Activated gamma-delta T cell treated with anti-CD3 and anti-CD28 coated beads, Interleukin-2, amount 50 U/mL, for 16 hours (primary cell): ENCODE measurements at places on chromosomes 6 and 20.

DNA sequence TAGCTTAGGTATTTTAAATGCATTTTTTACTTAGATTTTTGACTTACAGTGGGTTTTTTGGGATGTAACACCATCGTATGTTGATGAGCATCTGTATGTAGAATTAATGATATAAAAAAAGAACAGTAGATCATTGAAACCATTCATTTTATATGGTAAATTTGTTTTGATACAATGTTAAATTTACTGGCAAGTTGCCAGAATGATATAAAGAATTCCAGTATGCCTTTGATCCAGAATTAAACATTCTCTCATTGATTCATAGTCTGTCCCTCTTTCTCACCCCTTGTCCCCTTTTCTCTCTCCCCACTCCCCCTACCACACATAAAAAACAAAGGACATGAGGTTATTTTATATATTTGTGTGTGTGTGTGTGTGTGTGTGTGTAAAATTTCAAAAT, 45.3 kb downstream of the VTA1 start:
- no peak for DNase-seq

DNA sequence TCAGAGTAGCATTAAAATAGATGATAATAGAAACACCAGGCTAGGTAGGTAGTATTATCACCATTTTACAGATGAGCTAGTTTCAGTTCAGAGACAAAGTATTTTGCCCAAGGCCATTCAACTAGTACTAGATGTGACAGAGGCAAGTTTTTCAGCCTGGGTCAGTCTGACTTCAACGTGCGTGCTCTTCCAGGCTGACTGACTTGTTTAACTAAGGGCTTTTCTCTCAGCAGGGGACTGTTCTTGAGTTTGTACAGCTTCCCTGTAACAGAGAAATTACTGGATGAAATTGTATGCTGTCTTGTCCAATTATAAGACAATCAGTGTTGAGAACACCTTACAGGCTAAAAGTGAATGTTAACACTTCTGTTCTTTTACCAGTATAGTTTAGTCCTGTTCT, 333.5 kb upstream of the MAN1A1 start:
- no peak for DNase-seq

DNA sequence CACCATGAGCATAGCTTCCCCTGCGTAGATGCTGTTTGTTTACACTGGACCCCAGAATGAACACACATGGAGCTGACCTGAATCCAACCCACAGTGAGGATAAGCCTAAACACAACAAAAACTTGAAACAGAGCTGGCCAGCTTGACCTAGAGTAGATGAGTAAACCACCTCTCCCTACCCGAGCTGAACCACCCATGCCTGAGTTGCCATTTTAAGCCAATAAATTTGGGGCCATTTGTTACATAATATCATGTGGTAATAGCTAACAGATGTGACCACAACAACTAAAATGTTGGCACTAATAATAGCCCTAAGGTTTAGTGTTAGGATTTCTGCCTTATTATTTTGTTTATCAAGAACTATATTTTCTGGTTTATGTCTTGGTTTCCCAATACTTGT, 103.2 kb upstream of the GRIK2 start:
- no peak for DNase-seq

DNA sequence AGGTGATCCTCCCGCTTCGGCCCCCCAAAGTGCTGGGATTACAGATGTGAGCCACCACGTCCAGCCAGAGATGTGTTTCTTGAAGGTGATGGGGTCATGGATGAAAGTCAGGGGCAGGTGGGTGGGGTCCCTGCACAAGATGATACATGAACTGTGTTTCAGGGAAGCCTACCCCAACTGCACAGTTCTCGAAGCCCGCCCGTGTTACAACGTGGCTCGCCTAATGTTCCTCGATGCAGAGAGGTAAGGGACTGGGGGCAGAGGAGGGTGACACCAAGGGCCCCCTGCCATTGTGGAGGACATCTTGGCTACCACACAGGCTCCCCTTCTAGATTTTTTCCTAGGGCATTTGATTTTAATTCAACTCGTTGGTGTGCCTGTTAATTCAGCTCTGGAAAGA, 11.9 kb upstream of the CAPN11 start:
- DNase-seq, result no peak

GRCh38 chr20:44409132-44409600, 53.7 kb downstream of the HNF4A start:
- DNase-seq, result no peak

DNA sequence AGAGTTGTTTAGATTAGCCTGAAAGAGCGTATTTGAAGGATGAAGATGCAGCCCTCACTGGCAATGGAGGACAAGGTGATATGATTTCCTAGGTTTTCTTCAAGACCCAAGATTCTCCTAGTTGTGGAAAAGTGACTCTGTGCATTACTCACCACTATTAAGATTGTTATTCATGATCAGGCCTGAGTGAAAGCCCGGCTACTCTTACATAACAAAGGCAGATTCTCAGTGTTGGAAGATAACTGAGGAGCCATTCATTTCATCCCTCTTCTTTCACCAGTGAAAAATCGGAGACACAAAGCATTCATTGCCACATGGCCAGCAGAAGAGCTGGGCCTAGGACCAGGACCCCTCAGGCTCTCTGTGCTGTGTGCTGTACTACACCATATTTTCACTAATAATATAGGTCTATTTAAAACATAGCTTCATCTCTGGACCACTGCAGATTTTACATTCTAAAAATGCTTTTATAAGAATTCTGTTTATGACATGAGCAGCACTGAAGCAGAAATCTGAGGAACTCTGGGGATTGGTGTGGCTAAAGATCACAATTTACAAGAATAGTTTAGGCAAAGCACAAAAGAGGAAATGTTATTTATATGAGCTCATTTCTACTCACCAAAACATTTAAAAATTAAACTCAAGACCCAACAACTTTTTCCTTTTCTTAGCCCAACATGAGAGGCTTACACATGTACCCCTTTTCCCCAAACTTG, 181.9 kb upstream of the CCN2 start:
- no peak for DNase-seq

DNA sequence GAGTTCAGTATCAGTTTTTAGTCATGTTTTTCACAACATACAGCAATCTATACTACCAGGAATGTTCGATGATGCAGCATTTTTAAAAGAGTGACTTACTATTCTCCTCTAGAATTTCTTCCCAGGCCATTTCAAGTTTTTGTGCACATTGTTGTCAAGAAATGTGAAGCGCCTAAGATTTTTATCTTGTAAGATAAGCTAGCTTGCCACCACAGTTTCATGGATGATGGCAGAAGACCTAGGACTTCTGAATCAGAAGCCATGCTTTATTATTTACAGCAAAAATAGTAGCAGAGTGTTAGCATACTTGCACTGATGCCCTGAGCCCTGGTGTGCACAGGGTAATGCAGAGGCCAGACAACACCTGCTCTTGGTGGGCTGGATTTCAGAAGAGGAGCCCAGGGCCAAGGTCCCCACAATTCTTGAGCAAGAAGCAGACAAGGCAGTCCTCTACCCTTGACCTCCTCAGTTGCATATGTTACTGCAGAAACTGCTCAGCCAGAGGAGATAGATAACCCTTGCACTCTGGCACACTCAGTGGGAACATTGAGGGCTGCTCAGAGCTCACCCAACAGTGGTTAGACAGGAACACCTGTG, 99.2 kb downstream of the QKI start:
- DNase-seq, result no peak

- no peak for DNase-seq
These were observed 62.6 kb upstream of the TMEM244 start for GRCh38 chr6:129923530-129924250.

GRCh38 chr6:159436581-159436980, 256.5 kb downstream of the SOD2 start:
- DNase-seq, result no peak

DNA sequence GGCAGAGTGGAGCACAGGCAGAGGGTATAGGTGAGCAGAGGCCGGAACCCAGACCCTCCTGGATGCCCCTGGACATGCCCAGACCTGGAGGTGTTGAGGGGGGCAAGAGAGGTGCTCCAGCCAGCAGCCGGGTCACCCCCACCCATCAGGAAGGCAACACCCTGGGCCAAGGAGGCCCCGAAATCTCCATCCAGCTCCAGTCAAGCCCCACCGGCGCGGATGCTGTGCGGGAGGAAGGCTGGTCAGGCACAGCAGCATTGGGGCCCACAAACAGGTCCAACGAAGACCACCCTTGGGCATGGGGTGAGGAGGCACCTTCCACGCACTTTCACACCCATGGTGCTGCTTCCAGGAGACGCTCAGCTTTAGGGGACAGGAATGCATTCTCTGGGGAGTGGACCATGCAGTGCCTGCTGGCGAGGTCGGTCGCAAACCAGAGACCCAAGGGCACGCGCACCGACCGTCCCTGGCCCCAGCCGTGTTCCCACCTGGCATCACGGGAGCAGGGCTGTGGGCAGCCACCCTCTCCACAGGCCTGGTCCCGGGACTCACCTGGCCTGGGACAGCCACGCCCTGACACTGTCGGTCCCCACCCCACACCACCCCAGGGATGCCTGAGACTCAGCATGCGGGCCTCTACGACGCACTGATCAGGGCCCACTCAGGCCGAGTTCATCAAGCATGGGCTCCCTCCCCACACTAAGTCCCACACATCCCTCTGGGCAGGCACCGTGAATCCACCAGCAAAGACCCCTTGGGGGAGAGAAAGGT, 43.6 kb upstream of the ZBP1 start:
- no peak for DNase-seq

DNA sequence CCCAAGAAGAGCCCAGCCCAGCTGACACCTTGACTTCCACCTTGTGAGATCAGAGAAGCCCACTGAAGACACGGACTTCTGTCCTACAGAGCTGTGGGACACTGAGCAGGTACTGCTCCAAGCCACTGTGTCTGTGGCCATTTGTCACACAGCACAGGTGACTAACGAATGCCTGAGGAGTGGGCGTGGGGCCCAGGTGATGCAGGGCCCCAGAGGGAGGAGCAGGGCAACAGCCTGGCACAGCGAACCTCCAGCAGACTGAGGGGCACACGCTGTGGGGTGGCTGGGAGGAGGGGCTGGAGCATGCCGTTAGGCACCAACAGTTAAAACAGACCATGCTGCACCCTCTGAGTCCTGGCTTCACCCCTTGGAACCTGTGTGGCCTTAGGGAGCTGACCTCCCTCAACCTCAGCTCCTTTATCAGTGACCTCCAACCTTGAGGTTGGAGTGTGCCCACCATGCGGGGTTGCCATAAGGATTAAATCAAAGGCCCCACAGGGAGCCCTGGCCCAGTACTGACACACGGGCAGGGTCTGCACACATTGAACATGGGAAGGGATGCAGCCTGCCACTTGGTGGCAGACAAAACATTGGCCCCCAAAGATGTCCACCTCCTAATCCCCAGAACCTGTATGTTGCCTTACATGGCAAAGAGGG, 119.9 kb upstream of the CST7 start:
- DNase-seq, result no peak

- no peak for DNase-seq
These were observed 74.7 kb upstream of the CITED2 start for GRCh38 chr6:139448998-139449610.

DNA sequence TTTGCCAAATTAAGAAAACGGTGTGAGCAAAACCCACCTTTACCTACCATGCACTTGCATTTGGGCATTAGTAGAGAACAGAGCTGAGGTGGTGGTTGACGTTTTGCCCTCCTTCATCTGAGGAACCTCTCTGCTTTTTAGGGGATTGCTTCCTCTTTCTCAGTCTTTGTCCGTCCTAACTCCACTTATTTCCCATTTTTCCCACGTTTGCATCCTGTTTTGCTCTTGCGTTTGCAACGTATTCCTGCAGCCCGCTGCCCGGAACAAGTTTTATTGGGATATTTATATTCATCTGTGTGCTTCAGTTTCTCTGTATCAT, 374 bp upstream of the SERINC1 start:
- DNase-seq, result no peak

GRCh38 chr6:113481458-113481857, 375.7 kb upstream of the MARCKS start:
- DNase-seq, result no peak

GRCh38 chr6:4294636-4295035, 159.3 kb upstream of the ECI2 start:
- DNase-seq, result no peak

- no peak for DNase-seq
These were observed 47.2 kb downstream of the TOX2 start for GRCh38 chr20:43961541-43962471.

DNA sequence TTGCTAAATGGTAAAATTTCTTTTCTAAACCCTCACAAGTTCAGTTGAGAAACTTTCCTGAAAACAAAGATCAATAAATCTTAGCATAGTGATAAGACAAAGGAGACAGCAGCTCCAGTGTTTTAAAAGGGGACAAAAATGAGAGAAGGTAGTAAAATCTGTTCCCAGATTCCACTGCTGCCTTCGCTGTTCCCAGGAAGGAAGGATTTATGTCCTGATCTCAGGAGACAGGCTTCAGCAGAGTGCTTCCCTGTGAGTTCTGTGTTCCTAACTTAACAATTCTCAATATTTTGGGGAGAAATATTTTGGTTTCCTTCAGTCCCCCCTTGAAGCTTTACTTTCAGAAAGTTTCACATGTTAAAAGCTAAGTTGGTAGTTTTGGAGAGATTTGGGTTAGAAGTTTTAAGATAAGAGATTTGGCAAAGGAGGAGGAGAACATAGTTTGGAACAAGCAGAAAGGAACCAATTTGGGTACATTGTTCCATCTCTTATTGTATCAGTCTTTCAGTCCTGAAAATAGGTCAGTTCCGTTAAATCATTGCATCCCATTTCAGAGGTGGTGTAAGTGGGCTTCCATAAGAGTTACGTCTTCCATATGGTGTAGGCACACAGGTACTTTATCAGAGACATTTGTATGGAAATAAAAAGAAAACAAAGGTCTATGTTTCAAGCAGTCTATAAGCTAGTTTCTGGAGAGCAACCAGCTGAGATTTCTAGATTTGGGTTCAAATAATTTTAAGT, 20.8 kb downstream of the IRF4 start:
- DNase-seq, result no peak

DNA sequence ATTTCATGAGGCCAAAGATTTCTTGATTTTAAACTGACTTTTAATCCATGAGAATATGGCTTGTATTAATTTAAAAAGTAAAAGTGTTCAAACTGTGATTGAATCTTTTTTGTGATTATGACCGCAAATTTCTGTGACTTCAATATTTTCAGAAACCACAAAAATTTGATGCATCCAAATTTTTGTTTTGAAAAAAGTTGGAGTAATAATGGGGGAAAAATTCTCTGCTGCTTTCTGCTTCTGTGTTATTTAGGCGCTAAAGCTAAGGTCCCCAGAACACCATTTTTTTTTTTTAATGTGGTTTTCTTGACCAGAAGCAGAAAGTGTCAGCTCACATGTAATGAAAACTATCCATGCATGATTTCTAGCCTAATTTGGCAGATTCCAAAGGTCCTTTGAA, 65.3 kb downstream of the GRIK2 start:
- no peak for DNase-seq

- DNase-seq, result peak; percentile 33
These were observed 30.3 kb downstream of the TBPL1 start for GRCh38 chr6:133983099-133983939.

- no peak for DNase-seq
These were observed 88.2 kb upstream of the BHLHE23 start for GRCh38 chr20:63094767-63095499.

- DNase-seq, result no peak
These were observed 7.6 kb upstream of the ADIG start for GRCh38 chr20:38573413-38573812.

GRCh38 chr6:28060405-28060804, 20.0 kb upstream of the ZNF165 start:
- DNase-seq, result no peak

GRCh38 chr6:20459682-20460081, 58.0 kb downstream of the E2F3 start:
- no peak for DNase-seq

GRCh38 chr6:149884617-149885016, 13.3 kb downstream of the RAET1E start:
- no peak for DNase-seq

- DNase-seq, result no peak
These were observed 41.2 kb downstream of the LINC00237 start for GRCh38 chr20:21064924-21065323.

GRCh38 chr6:81130969-81131368, 621.5 kb downstream of the TENT5A start:
- DNase-seq, result no peak
